Activated CD8-positive, alpha-beta memory T cell treated with anti-CD3 and anti-CD28 coated beads for 48 hours (primary cell): ENCODE measurements at places on chromosomes 1 and 21.

DNA sequence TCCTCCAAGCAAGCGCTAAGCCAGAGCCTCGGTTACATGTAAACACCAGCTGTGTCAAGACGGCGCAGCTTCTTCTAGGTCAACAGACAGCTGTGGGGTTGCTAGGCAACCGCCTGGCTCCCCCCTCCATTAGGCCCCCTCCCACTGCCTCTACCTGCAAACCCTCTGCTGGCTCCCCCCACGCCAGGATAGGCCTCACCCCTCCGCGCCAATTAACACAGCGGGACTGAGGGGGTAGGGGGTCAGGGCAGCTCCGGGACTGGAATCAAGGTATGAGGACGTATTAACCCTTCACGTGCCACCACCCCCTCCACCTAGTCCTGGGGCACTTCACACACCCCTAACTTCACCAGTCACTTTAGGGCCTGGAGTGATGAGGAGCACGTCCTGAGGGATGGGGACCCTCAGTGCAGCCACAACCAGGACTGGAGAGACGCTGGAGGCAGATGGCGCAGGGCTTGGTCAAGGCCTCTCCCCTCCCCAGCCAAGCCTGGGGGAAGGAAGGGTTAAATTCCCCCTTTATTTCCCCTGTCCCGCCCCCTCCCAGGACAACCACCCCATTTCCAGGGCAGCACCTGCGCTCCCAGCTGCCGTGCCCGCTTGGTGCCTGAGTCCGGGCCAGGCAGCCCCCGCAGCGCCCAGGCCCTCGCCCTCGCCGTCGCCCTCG, 37.4 kb upstream of the WASF2 start:
- no peak for DNase-seq

DNA sequence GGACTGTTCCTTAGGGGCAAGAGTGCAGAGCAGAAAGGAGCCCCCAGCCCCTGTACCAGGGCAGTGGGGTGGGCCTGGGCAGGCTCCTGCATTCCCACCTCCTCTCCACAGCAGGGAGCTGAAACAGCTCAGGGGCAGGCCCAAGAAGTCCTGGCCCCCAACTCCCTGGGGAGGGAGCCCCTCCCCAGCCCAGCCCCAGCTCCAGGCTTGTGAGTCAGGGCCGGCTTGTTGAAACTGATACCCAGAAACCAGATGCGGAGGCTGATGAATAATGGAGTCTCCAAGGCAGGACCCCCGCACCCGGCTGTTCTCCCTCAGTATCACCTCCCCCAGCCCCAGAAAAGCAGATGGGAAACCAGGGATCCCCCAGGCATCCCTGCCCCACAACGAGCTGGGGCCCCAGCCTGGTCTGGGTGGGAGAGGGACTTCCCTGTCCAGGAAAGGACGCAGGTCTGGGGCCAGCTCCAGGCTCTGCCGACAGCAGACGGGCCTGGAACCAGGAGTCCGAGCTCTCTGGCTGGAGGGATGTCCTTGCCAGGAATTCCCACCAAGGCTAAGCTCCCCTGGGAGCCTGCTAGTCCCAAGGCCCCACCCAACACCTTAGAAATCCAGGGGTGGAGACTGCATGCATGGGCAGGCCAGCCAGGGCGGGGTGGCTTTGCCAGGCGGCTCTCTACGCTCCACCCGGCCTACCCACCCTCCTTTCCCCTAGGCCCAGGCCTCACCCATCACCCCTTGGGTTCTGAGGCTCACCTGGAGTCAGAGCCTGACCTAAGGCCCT, 2.7 kb downstream of the PLEKHG5 start:
- DNase-seq: no peak

DNA sequence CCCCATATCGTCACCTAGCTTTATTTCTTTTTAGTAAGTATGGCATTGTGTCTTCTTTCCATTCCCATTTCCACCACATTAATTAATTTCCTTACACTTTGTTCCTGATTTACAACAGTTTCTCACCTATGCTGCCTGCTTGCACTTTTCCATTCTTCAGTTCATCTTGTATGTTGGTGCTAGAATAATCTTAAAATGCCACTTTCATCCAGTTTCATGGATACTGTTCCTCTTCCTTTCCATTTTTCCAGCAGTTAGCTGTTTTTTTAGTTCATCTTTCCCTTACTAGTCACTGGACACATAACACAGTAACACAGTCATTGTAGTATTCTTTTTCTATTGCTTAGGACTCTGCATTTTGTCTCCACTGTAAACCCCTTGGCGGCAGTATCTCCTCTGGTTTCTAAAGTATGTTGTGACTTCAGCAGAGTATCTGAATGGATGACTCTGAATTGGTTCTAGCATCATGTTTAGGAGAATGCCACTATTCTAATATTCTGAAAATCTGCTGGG, 2.1 kb downstream of the CDC7 start:
- no peak for DNase-seq

DNA sequence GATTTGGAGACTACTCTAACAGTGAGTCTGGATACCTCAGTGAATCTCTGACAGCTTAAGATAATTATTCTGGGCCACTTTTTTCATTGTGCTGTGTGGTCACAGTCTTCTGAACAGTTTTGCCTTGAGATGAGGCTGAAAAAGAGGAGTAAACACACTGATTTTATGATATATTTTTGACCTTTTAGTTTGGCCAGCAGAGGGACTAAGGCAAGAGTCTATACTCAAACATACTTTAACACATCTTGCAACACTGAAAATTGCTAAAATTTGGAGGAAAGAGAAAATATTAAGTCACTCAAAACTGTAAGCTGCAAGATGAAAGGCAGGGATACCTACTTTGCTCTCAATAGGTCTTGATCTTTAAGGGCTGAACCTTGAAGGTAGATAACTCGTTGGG, 182.7 kb downstream of the KCNT2 start:
- no peak for DNase-seq

GRCh38 chr1:84382127-84382526, 16.2 kb upstream of the DNASE2B start:
- no peak for DNase-seq

DNA sequence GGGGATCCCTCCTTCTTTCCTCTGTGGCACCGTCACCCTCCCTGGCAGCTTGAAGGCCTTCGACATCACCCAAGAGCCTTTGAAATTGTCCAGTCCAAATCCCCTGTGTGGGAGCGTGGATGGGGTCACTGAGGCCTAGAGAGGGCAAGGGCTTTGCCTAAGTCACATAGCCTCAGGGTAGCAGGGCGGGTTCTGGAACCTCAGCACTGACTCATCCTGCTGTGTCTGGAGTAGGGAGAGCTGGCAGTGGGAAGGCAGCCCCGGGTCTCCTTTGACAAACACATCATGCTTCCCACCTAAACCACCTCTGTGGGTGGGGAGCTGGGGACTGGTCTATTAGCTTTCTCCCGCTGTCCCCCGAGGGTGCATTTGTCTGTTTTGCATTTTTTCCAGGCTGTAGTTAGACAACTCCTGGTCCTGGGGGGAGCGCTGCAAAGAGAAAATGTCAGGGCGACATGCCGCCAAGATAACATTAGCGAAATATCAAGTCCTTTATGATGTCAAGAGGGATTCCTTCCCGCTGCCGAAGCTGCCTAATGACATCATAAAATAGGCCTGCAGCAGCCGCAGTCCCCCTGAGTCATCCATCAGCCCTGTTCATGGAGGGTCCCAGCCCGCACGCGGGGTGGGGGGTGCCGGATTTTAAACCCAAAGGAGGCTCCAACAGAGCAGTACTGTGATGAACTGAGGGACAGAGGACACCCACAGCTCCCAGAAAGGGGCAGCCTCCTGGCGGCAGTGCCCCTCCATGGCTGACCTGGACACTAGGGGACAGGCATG, 77.0 kb upstream of the POU3F1 start:
- no peak for DNase-seq

GRCh38 chr1:198858033-198858432, 219.2 kb downstream of the PTPRC start:
- DNase-seq: no peak

- no peak for DNase-seq
These were observed 32.8 kb downstream of the EPRS1 start for GRCh38 chr1:220013497-220013896.

DNA sequence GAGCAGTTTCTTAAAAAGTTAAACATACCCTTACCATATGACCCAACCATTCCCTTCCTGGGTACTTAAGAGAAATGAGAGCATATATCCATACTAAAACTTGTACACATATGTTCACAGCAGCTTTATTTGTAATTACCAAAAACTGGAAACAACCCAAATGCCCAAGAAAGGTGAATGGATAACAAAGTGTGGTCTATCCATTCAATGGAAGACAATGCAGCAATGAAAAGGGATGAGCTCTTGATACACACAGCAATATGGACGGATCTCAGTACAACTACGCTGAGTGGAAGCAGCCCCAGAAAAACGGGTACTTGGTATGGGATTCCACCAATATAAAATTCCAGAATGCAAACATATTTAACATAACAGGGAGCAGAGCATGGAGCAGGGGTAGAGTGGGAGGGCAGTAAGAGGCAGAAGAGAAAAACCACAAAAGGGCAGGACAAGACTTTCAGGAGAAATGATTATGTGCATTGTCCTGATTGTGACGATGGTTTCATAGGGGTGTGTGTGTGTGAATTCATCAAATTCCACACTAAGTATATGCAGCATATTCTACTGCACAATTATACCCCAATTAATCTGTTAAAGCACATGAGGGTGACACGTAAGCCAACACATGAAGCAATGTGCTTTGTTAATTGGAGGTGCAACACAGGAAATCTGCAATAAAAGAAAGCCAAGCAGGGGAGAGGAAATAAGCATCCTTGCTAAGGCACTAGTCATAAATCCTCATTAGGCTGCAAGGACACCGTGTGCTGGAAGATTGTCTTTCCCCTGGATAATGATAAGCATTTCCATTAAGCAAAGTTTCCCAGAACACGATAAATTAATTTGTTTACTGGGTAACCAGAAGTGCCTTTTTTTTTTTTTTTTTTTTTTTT, 113.1 kb upstream of the KRTAP19-8 start:
- no peak for DNase-seq

DNA sequence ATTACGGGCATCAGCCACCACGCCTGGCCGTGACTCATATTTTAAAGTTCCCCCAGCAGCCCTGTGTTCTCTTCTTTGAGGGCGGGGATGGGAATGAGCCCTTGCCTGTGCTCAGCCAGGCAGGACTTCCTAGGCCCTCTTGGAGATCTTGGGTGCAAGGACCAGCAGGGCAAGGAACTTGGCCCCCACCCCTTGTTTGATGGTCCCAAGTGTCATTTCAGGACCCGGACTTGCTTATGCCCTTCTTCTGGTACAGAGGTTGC, 9.3 kb downstream of the RASSF5 start:
- DNase-seq: no peak

DNA sequence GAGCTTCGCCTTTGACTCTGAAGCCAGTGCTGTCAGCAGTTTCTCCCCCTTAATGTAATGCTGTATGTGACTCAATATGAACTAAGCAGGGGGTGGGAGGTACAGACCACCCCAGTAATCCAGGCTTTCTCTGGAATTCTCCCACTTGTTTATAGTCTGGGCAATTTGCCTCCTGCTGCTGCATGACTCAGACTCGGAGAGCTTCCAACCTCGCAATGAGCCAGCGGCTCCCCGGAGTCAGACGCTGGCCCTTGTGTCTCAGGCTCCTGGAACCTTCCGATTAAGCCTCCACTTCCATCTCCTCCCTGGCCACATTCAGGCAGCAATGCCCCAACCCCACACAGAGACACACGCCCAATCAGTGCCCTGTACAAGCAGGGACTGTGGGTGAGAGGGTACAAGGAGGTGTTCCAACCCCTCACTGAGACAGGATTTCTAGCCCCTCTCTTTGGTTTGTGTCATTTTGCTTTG, 471.7 kb upstream of the VAMP3 start:
- no peak for DNase-seq

- DNase-seq: no peak
These were observed 25.7 kb downstream of the JMJD4 start for GRCh38 chr1:227709451-227709850.

GRCh38 chr1:206658981-206659273, 23.6 kb downstream of the DYRK3 start:
- no peak for DNase-seq

GRCh38 chr21:34687745-34688144, 19.0 kb downstream of the CLIC6 start:
- DNase-seq: no peak

- DNase-seq: no peak
These were observed 72.0 kb downstream of the ST6GALNAC5 start for GRCh38 chr1:76939050-76939816.

DNA sequence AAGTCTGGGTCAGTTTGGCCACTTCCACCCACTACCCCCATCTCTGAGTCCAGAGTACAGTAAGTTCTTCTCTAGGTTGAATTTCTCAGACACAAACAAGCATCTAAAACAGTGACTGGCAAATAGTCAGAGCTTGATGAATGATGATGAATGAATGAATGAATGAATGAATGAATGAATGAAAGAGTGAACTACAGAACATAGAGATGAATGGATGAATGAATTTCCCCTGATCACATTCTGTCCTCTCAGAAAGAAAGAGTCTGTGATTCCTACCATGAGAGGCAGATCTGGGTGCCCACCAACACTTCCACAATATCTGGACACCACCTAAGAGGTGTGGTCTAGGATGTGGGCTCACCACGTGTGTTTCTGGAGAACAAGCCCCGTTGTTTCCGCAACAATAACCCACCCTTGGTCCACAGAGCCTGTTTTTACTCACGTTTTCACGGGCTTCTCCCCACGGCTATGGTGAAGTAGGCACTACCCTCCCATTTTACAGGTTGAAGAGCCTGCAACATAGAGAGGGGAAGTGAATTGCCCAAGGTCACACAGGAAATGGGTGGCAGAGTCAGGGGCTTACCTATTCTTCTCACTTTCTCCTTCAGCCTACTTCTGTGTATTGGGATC, 40.2 kb upstream of the IFFO2 start:
- DNase-seq: no peak

GRCh38 chr21:42062236-42063022, 8.7 kb upstream of the UMODL1 start:
- DNase-seq: peak; percentile 21

- DNase-seq: no peak
These were observed 37.2 kb upstream of the IPO9 start for GRCh38 chr1:201791779-201792173.

GRCh38 chr1:43936431-43937151, 3.0 kb downstream of the ARTN start:
- DNase-seq: no peak

GRCh38 chr1:26555550-26555981, 26.0 kb downstream of the RPS6KA1 start:
- no peak for DNase-seq

DNA sequence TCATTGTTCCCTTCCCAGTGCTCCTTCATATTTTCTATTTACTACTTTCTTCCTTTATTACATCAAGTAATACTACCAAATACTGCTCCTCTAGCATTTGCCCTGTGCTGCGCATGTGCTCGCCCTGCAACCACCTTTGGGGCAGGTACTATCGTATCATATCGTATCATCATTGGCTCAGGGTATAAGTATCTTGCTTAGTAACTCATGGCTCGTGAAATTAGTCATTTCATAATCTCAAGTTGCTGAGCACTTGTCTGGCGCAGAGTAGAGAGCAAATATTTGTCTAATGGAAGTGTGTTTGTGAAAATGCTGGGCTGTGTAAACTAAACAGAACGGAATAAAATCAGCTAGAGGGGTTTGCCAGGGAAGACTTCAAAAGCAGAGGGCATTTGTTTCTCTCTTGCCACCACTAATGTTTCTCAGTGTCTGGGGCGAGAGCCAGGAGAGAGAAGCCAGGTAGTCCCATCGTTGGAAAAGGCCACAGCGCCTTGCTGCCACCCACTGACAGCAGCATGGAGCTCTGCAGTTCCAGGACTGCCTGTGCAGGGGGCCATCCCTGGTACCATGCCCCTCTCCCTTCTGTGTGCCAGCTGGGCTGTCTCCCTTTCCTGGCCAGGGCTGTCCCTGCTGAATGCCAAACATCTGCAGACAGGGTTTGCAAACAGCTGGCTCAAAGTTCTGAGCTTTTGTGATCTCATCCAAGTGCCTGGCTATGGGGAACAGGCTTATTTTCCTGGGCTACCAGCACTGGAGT, 20.0 kb upstream of the CPT2 start:
- no peak for DNase-seq

GRCh38 chr1:213737398-213738035, 250.3 kb upstream of the PROX1 start:
- no peak for DNase-seq
